ENCODE measurements at places on chromosomes 7 and 10.

DNA sequence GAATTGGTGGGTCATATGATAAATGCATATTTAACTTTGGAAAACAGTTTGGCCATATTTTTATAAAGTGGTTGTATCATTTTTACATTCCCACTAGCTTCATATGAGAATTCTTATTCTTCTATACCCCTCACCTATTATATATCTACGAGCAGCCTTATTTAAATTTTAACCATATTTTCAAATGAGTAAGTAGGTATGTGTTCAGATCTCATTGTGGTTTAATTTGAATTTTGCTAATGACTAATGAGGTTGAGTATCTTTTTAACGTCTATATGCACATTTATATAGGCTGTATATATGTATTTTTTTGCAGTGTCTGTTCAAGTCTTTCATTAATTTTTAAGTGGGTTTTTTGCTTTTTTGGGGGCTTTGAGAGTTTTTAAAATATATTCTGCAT, 14.2 kb downstream of the RAB18 start:
- H3K27me3 ChIP-seq: no peaks in the 10 kb centered on the region
- H3K4me1 ChIP-seq: no peaks in the 10 kb centered on the region
- no peak overlapping the region for H3K27ac ChIP-seq
- no peak overlapping the region for H3K4me3 ChIP-seq

DNA sequence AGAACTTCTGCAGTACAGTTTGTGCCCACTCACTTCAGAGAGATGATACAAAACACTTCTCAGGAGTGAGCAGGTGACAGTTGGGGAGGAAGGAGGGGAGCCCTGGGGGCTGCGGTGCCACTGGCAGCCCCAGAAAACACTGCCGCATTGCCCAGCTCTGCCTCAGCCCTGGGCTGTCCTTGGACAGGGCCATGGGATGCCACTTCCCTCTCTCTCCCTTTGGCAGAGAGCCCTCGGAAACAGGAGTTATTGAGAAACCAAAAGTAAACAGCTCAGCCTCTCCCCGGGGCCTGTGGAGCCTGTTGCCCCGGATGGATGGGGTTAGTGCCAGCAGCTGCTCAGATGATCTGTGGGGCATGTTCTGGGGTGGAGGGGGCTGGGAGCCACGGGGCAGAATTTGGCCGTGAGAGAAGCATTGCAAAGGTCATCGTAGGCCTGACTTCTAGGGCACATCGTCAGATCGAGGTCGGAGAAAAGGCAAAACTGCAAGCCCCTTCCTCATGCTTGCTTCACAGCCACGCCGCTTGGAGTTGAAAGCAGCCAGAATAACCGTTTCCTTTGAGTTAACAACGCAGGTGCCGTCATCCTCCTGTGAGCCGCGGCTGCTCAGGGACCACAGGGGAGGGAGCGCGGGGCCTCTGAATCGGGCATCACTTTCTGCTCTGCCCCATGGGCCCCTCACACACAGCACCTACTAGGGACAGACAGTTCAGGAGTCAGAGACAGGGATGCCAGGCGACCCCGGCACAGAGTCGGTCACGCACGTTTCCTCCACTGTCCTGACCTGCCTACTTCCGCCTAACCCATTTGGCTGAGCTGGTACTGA, 256.4 kb downstream of the CAMK1D start:
- H3K4me1 ChIP-seq: no peaks in the 10 kb centered on the region
- H3K4me3 ChIP-seq: no peak overlapping the region
- H3K27ac ChIP-seq: no peak overlapping the region
- no peaks in the 10 kb centered on the region for H3K36me3 ChIP-seq
- no peak for DNase-seq

DNA sequence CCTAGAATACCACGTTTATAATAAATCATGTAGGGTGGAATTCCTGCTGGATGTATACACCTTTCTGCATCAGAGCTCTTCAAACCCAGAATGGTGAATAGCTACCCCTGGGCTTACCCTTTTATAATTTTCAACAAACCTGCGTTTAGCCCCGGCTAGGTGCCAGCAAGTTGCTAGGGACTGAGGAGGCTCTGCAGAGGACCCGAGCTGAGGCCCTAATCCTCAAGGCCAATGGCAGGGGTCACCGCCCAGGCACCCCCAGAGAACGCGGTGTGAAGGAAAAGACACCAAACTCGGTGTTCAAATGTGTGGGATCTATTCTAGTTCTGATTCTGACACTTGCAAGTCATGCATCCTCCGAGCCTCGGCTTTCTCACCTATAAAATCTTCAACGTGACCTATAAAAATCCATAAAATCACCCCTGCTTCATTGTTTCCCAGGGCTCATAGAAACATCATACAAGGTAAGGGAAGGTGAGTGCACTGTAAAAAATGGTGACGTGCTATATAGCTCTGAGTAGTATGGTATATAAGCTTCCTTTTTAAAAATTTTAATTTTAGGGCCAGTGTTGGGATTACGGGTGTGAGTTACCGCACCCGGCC, 2.5 kb upstream of the ANXA11 start:
- peak overlapping the region; percentile 4 for H3K27ac ChIP-seq
- DNase-seq: no peak
- no peaks in the 10 kb centered on the region for H3K27me3 ChIP-seq
- no peaks in the 10 kb centered on the region for H3K36me3 ChIP-seq
- peaks cover 33% of the 10 kb centered on the region for H3K4me1 ChIP-seq
- H3K4me3 ChIP-seq: no peak overlapping the region

- H3K4me3 ChIP-seq: no peak overlapping the region
- H3K27ac ChIP-seq: no peak overlapping the region
- H3K4me1 ChIP-seq: no peaks in the 10 kb centered on the region
- H3K27me3 ChIP-seq: peaks cover 11% of the 10 kb centered on the region
- H3K36me3 ChIP-seq: no peaks in the 10 kb centered on the region
- no peak for DNase-seq
These were observed 64.3 kb downstream of the MGMT start for GRCh38 chr10:129531195-129531968.

DNA sequence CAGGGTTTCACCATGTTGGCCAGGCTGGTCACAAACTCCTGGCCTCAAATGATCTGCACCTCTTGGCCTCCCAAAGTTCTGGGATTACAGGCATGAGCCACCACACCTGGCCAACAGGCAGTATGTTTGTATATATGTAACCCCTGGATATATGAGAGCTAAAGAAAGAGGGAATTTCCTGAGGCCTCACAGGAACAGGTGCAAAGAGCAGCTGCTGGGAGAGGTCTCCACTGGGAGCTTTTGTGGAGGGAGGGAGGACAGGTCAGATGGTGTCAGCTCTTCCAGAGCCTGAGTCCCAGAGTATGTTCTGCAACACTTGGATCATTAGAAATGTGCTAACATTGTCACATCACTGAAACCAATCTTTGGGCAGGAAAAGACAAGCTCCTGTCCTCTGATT, 110.1 kb upstream of the KIF5B start:
- no peaks in the 10 kb centered on the region for H3K36me3 ChIP-seq
- H3K27ac ChIP-seq: no peak overlapping the region
- peaks cover 20% of the 10 kb centered on the region for H3K27me3 ChIP-seq
- DNase-seq: no peak
- H3K4me3 ChIP-seq: no peak overlapping the region

GRCh38 chr7:30683816-30684215, 1.6 kb upstream of the CRHR2 start:
- H3K36me3 ChIP-seq: no peaks in the 10 kb centered on the region
- H3K27ac ChIP-seq: no peak overlapping the region
- DNase-seq: no peak
- H3K4me1 ChIP-seq: peaks cover 15% of the 10 kb centered on the region
- H3K4me3 ChIP-seq: no peak overlapping the region
- peaks cover 57% of the 10 kb centered on the region for H3K27me3 ChIP-seq

DNA sequence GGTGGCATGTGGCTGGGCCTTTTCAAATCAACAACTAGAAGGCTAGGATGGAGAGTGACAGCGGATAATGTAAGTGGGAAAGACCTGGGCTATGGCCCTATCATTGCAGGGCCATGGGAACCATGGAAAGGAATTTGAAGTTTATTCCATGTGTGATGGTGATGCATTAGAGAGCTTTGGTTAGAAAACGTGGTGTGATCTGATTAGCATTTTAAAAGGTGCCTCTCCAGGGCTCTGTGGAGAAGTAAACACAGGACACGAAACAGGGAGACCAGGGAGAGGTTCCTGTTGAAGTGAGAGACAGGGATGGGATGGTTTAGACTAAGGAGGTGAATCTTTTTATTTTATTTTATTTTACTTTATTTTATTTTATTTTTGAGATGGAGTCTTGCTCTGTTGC, 749.5 kb downstream of the GATA3 start:
- H3K36me3 ChIP-seq: no peaks in the 10 kb centered on the region
- DNase-seq: no peak
- H3K4me3 ChIP-seq: no peak overlapping the region
- no peak overlapping the region for H3K27ac ChIP-seq

- no peak for DNase-seq
- no peak overlapping the region for H3K27ac ChIP-seq
- H3K4me3 ChIP-seq: no peak overlapping the region
- H3K4me1 ChIP-seq: no peaks in the 10 kb centered on the region
- H3K27me3 ChIP-seq: peaks cover 7% of the 10 kb centered on the region
These were observed 79.6 kb upstream of the ANKRD1 start for GRCh38 chr10:91000470-91000869.

- peak; percentile 8 for DNase-seq
- H3K36me3 ChIP-seq: no peaks in the 10 kb centered on the region
- peak overlapping the region; percentile 72 for H3K4me3 ChIP-seq
- peaks cover 10% of the 10 kb centered on the region for H3K4me1 ChIP-seq
- H3K27ac ChIP-seq: peak overlapping the region; percentile 89
These were observed 497 bp upstream of the RAB11FIP2 start for GRCh38 chr10:118047157-118047719.

GRCh38 chr7:15015545-15016314, 113.2 kb upstream of the DGKB start:
- no peak overlapping the region for H3K4me3 ChIP-seq
- no peaks in the 10 kb centered on the region for H3K27me3 ChIP-seq
- DNase-seq: peak; percentile 28
- no peaks in the 10 kb centered on the region for H3K36me3 ChIP-seq
- H3K4me1 ChIP-seq: no peaks in the 10 kb centered on the region
- H3K27ac ChIP-seq: no peak overlapping the region

GRCh38 chr7:15737601-15738000, 51.1 kb upstream of the MEOX2 start:
- H3K4me3 ChIP-seq: no peak overlapping the region
- no peak overlapping the region for H3K27ac ChIP-seq
- H3K27me3 ChIP-seq: no peaks in the 10 kb centered on the region
- DNase-seq: no peak
- no peaks in the 10 kb centered on the region for H3K36me3 ChIP-seq

- H3K27ac ChIP-seq: no peak overlapping the region
- no peaks in the 10 kb centered on the region for H3K36me3 ChIP-seq
- no peak overlapping the region for H3K4me3 ChIP-seq
- no peaks in the 10 kb centered on the region for H3K4me1 ChIP-seq
- no peaks in the 10 kb centered on the region for H3K27me3 ChIP-seq
These were observed 471.3 kb downstream of the PARD3 start for GRCh38 chr10:34343764-34344163.

- no peaks in the 10 kb centered on the region for H3K36me3 ChIP-seq
- peak; percentile 6 for DNase-seq
- H3K27ac ChIP-seq: no peak overlapping the region
- H3K4me1 ChIP-seq: no peaks in the 10 kb centered on the region
- H3K27me3 ChIP-seq: no peaks in the 10 kb centered on the region
These were observed 608.8 kb downstream of the PARD3 start for GRCh38 chr10:34206078-34206934.

DNA sequence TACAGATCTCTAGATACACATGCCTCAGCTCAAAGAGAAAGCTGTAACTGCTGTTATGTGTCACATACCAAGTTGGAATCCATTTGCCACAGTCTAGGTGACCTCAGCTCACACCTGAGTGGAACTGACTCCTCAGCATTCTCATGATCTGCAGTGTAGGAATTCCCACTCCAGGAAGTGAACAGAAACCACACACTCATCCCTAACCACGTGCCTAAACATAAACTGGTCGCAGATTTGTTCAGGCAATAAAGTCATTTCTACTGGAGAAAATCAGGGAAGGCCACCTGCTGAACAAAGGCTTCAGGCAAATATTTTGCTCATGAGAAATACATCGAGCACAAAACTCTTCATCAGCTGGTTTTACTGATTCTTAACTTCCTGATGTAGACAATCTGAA, 23.0 kb upstream of the ZMYND11 start:
- H3K27me3 ChIP-seq: peaks cover 6% of the 10 kb centered on the region
- DNase-seq: no peak
- H3K27ac ChIP-seq: no peak overlapping the region
- no peak overlapping the region for H3K4me3 ChIP-seq

DNA sequence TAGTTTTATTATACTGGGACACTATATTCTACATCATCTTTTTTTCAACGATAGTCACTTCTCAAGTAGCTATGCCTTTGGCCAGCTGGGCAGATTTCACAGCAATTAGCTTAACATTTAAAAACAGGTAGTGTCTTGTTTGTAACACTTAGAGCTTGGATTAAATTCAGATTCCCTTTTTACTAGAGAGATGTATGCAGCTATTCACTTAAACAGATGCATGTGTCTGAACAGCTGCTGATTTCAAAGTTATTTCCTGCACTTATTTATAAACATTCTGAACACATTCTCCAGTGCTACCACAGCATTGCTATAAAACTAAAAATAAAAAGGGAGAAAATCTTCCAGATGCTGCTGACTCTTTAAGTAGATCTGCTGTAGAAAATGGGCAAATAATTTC, 637.2 kb downstream of the POM121L12 start:
- no peak overlapping the region for H3K27ac ChIP-seq
- DNase-seq: no peak
- no peaks in the 10 kb centered on the region for H3K27me3 ChIP-seq
- no peaks in the 10 kb centered on the region for H3K36me3 ChIP-seq
- H3K4me3 ChIP-seq: no peak overlapping the region
- H3K4me1 ChIP-seq: no peaks in the 10 kb centered on the region

DNA sequence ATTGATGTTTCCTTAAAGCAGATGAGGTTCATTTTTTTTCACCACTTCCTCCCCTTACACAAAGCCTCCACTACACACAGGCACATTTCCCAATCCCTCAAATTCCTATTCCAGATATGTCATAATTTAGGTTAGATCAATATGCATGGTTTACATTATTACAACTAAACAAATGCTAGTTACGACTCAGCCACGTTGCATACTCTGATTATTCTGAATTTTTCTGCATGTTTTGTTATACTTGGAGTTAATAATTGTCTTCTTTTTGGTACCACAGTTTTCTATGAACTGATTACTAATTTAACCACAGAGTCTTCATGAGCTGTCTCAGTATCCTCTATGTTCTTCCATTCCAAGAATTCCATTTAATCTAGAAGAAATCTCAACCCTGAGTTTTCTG, 4.4 kb upstream of the BICC1 start:
- DNase-seq: no peak
- H3K27me3 ChIP-seq: no peaks in the 10 kb centered on the region
- no peak overlapping the region for H3K4me3 ChIP-seq

DNA sequence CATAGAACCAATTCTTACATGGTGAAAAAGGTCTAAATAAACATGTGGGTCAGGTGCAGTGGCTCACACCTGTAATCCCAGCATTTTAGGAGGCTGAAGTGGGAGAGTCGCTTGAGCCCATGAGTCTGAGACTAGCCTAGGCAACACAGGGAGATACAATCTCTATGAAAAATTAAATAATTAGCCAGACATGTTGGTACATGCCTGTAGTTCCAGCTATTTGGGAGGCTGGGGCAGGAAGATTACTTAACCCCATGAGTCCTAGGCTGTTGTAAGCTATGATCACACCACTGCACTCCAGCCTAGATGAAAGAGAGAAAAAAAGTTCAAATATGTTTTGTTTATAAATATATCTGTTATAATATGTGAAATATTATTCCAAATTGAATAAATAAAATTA, 643.6 kb downstream of the IPMK start:
- DNase-seq: no peak
- no peaks in the 10 kb centered on the region for H3K27me3 ChIP-seq
- no peak overlapping the region for H3K4me3 ChIP-seq

- peak overlapping the region; percentile 93 for H3K4me3 ChIP-seq
- H3K36me3 ChIP-seq: no peaks in the 10 kb centered on the region
- H3K27me3 ChIP-seq: no peaks in the 10 kb centered on the region
- DNase-seq: peak; percentile 99
These were observed 168.9 kb downstream of the NRF1 start for GRCh38 chr7:129780257-129780973.
